Astrocyte of the cerebellum (primary cell): ENCODE measurements at places on chromosomes 4 and X.
A peak's percentile ranks its signal among the peaks of the same experiment; 100 is the strongest.

- DNase-seq = no peak
Measured at GRCh38 chr4:15953625-15954024, 9.3 kb downstream of the FGFBP2 start.

DNA sequence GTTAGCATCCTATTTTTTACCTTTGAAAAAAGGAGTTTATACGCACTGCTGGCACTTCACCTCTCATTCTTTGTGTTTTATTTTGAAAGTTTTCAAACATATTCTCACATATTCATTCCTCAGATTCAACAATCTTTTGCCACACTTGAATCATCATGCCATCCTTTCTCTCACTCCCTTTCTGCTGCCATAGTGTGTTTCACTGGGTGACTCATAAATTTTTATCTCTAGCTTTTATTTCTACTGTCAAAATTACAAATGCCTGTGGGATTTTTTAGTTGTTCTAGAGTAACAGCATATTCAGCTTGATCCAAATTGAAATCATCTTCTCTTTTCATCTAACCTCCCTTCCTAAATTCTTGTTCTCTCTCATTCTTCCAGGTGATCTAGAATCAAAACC is 28.0 kb downstream of the MFSD8 start:
- no peak for DNase-seq

DNA sequence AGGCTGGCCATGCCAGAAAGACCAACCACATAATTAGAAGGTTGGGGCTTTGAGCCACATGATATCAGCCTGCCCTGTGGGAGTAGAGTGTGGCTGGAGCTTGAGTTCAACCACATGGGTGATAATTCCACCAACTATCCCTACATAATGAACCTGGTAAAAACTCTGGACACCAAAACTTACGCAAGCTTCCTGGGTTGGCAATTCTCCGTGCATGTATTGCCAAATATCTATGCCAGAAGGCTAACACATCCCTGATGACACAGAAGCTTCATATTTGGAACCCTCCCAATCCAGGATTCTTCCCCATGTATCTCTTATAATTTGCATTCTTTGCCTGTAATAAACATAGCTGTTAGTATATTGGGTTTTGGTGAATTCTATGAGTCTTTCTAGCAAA is 68.2 kb downstream of the FUNDC1 start:
- no peak for DNase-seq

GRCh38 chrX:120775959-120776358 is 99.7 kb downstream of the CT47B1 start:
- no peak for DNase-seq

DNA sequence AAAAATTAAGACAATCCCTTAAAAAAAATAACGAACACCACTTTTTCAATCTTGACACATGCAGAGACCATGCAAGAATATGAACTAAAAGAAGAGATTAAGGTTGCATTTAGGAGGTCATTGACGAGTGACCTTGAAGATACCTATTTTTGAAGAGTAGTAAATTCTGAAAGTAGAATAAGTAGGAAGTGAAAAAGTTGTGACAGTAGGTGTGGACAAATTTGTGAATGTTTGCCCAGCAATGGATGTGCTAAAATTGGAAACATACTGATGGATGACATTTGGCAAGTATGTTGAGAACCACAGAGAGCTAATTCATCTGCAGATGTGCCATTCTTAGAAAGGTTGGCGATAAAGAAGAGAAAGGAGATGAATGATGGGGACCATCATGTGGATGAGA is 213.7 kb upstream of the VCX3A start:
- DNase-seq = no peak

DNA sequence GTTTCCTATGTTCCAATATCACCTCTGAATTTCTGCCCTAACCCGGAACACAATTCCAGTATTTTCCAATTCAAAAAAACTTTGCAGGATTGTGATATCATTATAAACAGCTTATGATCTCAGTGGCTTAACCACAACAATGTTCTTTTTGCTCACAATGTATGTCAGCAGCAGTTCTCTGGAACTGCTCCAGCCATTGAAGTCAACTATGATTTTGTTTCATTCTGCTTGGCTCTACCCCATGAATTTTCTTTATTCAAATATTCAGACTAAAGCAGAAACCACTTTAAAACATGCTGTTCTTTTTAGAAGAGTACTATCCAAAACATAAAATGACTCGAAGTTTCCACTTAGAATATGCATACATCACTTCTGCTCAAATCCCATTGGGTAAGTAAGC is 1611.1 kb downstream of the ARAP2 start:
- peak; percentile 50 for DNase-seq

GRCh38 chr4:58274553-58274952 is 1164.4 kb upstream of the IGFBP7 start:
- DNase-seq = no peak

GRCh38 chr4:148141501-148141900 is 300.7 kb downstream of the NR3C2 start:
- no peak for DNase-seq

GRCh38 chr4:178937130-178937529 is 1494.9 kb upstream of the AGA start:
- no peak for DNase-seq

GRCh38 chr4:26507286-26507685 is 17.0 kb upstream of the CCKAR start:
- no peak for DNase-seq

DNA sequence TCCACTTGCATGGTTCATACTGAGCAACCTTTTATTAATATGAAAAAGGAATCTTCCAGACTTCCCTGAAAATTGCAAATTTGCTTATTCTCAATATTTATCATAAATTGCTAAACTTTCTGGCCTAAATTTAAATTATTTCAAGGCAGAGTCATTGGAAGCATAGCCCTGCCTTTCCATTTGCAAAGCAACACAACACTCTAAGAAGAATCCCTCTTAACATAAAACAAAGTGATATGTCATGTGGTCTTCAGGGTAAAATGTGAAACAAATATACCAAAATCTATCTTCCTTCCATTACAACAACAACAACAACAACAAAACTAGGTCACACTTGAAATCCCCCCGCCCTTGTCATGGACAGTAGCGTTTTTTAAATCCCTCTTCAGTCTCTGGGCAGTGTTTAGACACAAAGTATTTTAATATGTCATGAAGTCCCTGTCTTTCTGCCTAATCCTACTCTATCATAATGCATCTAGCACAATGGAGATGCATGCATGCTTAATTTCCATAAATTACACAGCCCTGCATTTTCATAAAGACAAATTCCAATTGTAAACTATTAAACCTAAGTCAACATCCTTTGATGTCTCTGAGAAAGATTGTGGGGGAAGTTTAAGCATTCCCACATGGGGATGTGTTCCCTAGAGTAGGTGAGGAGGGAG is 668.9 kb upstream of the LCORL start:
- no peak for DNase-seq

DNA sequence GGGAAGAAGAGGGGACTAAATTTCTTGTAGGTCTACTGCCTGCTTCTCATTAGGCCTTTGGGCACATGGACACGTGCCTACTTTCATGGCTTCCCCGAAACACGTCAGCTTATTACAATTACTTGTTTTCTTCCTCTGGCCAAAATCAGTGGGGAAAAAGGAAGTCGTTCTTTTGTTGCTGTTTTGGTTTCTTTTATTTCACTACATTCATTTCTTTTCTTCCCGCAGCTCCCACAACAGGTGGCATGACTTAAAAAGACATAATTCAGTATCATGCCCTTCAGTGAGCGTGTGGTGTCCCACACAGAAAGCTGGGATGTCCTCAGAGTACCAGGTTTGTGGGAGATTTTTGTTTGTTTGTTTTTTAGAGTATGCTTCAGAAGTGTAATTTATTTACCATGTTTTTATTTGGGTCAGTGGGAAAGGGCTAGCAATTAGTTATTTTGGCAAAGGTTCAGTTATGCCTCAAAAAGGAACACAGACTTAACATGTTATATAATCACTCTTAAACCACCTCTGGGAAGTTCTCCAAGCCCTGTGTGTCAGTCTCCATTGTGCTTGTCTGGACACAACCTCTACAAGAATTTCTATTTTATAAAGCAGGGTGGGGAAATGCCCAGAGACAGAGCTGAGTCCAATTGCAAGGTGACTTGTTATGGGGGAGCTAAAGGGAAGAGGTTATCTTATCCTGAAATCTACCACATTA is 44.2 kb upstream of the SPRY1 start:
- peak; percentile 98 for DNase-seq

- no peak for DNase-seq
Measured at GRCh38 chr4:94306713-94307112, 35.9 kb downstream of the HPGDS start.

- no peak for DNase-seq
Measured at GRCh38 chr4:175509320-175509719, 302.7 kb downstream of the GPM6A start.

DNA sequence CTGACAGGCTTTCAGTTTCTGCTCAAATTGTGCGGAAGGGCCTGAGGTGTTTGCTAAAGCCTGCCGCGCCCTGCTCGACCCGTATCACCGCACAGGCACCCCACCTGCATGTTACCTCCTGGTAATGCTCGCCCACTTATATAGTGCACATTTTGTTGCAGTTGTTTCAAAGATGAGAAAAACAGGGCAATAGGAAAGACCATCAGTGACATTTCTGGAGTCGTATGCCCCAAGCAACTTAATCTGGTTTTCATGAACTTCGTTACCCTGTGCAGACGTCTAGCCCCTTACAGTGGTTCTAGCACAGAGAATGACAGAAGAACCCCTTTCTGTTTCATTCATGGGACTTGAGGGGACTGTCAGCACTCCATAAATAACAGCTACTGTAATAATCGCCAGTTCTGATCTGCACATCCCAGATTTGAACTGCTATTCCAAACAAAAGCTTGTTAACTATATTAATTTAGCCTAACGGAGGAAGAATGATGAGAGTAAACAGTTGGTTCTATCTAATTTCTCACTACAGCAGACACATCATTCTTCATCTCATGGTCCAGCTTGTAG is 940 bp upstream of the DCTD start:
- no peak for DNase-seq

DNA sequence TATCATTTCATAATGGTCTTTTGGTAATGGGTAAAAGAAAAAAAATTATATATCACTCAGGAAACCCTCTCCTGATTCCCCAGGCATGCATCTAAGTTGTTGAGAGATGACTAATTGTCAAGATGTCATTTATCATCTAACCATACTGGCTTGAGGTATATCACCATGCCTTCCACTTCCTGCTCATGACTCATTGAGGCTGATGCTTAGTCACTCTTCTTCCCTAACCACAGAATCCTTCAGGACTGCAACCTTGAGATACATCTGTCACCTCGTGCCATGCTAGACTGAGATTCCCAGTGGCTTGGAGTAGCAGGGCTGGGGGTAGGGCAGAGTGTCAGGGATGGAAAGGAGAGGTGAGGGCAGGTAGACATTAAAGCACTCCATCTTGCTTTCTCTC is 782.5 kb upstream of the INTU start:
- DNase-seq = peak; percentile 87

DNA sequence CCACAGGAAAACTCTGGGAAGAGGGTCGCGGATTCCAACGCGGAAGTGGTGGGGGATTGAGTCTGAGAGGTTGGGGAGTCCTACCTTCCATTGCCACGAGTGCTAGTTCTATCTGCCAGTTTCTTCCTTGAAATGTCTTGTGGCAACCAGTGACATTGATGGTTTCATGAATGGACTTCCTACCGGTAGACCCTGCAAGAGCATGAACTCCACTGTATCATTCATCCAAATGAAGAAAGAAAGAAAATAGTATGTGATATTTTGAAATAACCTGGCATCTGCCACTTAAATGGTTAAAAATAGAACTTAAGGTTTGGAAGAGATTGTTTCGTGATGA is 1.1 kb upstream of the SLC10A7 start:
- no peak for DNase-seq

DNA sequence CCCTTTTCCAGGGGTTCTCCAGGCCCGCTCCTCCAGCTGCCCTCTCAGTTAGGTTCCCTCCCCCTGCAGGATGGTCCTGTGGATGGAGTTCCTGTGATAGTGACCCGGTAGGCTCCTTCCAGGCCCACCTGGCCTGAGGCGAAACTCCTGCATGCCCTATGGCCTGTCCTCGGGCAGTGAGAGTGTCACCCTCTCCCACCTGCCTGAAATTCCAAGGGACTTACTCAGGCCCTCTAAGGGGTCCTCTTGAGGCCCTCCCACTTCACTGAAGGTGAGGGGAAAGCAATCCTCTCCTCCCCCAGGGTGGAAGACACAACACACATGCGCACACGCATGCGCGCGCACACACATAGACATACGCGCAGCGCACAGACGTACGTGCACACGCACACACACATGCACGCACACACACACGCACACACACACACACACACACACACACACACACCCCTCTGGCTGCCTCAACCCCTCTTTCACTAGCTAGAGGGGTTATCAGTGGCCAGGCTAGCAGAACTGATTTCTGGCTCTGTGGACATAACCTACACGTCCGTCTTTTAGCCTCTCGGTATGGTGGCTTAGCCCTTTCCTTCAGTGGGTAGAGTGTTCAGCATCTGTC is 215.9 kb downstream of the CBR4 start:
- DNase-seq = no peak

GRCh38 chr4:184416913-184417734 is 57.2 kb downstream of the IRF2 start:
- no peak for DNase-seq

DNA sequence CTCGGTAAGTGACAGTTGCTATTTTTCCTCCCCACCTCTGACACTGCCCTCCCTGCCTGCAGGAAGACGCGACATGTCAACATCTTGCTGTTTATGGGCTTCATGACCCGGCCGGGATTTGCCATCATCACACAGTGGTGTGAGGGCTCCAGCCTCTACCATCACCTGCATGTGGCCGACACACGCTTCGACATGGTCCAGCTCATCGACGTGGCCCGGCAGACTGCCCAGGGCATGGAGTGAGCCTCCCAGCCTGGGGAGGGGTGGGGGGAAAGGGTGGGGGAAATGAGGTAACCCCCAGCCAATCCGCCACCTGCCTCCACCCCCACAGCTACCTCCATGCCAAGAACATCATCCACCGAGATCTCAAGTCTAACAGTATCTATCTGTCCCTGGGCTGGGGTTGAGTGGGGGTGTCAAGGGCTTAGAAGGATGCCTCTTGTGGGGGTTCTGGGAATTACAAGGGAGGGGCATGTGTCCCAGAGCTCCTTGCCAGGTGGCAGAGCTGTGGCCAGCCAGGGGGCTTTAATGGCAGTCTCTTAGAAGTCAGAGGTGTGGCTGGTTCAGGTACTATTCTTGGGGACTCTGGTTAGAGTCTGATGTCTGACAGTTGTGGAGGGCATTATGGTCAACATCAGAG is 7.8 kb downstream of the ARAF start:
- no peak for DNase-seq

DNA sequence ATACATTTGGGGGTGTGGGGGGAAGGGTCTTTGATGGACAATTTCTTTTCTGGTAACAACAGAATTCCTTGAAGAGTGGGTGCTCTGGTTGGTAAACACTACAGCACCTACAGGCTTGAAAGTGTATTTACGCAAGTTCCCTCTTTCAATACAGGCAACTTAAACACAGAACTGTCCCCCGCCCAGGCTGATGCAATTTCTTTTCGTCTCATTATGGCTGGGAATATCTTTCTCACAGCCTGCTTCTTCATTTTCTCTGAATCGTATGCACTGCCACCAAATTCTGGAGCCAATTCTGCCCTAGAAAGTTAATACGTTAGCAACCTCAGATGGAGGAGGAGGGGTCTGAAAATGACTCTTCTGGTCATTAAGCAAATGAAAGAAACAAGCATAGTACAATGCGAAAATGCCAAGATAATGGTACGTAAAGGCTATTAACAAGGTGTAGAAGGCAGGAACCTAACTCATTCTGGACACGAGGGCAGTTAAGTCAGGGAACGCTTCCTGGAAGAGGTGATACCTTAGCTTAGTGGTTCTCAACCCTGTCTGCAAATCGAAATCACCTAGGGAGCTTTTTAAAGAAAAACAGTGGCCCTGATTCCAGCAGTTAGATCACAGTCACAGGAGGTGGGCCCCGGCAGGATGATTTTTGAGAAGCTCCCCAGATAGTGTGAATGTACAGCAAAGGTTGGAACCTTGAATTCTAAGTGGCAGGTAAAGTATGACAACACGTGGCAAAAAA is 1.0 kb downstream of the AGA start:
- peak; percentile 1 for DNase-seq
